ENCODE measurements at places on chromosomes 3 and 15.

DNA sequence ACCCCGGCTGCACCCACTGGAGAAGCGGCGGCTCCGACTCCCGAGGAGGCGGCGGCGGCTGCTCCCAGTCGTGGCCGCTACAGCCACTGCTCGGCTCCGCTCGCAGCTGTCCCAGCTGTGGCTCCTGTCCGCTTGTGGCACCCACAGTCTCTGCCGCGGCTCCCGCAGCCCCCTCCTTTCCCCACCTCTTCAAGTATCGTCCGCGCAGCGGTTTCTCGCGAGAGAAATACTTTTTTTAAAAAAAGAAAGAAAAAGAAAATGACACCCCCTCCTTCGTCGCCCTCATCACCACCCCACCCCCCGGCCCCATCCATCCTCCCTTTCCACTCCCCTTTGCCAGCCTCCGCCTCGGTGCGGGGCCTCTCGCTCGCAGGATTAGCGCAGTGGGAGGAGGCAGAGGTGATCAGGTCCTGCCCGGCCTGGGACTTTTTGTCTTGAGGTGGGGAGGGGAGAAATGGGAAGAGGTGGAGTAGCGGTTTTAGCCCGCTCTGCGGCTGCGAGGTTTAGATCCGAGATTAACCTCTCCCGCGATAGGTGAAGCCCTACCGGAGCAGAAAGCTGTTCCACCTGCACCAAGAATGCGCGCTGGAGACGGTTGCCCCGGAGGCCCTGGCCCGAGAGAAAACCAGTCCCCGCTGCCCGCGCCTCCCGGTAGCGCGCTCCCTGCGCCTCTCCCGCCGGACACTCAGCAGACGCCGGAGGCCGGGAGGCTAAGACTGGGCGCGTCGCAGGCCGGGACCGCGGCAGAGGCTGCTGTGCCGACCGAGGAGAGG lies at the start of gene FBN1:
Gene FBN1, minus strand, starts transcription at position 152 of the 773 bp plus-strand sequence. CDS start 940 bp downstream, outside the sequence.
- no peak for DNase-seq

- no peak for DNase-seq
These were observed 11.9 kb downstream of the ANXA2 start for GRCh38 chr15:60385620-60386552.

DNA sequence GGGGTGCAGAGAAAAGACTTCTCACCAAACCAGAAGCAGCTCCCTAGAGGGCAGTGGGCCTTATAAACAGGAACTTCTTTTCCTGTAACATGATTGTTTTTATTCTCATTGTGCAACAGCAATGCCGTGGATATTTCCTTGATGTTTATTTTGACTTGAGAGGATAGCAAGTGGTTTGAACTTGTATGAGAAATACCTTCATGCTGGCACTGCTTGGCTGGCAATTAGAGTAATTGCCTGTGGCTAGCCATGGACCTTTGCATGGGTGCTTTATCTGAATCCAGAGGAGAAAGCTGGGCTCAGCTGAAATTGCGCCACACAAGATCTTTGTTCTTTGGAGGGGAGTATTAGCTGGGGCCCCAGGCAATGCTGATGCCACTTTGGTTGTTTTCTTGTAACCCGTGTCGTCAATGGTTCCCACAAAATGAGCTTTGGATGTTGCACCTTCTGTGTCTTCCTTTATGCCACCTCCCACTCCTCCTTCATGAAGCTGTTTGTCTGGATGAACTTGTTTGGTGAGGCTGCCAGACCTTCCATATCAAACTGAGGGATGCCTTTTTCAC lies 37.9 kb downstream of the CMTM8 start:
- no peak for DNase-seq

DNA sequence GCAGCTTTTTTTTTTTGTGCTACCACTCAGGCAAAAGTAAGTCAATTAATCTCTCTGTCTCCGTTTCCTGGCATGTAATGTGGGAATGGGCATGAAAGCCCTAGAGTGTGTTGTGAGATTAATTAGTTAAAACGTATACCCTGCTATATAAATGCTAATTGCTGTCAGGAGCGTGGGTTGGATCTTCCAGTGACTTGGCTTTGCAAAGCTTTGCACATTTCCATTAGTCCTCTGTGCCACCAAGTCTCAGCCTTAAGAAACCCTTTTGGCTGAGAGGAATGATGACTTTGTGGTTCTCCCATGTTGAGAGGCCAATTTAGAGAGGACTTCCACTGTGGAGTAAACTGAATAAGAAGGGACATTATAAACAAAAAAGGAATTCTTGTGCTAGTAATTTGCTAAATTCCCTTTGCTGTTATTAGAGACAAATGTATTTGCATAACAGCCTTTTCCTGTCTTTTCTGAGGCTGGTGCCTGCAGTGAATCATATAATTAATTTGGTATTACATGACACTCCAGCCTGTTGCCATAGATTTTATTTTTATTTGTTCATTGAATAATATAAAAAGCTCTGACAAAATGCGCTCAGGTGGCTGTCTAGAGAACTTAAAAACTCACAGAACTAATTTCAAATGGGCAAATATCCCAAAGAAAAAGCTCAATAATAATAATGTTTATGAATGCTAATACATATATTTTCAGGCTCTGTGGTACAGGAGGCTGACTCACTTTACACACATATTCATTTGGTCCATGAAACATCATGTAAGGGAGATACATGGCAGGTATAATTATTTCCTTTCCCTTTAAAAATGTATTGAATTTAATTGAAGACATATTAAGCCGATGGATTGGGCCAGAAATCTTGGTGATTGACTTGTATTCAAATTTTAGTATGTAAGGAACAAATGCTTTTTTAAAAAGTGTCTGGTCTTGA lies 82.7 kb downstream of the IL1RAP start:
- no peak for DNase-seq

GRCh38 chr15:89068325-89068784 lies 19.9 kb upstream of the ABHD2 start:
- peak; percentile 48 for DNase-seq

All from activated CD4-positive, alpha-beta T cell treated with anti-CD3 and anti-CD28 coated beads for 4 hours (primary cell).